ENCODE measurements at places on chromosomes 16 and 17.

DNA sequence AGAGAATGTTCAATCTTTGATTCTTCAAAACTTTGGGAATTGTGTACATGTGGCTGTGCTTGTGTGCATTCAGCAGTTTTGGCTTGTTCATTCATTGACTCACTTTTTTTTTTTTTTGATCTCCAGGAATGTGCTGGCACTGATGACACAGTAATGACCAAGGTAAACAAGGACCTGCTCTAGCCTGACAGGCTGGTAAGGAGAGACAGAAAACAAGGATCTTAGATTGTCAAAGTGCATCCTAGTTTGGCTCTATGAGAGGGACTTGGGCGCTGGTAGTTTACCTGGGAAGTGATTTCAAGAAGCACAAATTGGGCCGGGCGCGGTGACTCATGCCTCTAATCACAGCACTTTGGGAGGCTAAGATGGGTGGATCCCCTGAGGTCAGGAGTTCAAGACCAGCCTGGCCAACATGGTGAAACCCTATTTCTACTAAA lies 233.1 kb upstream of the WSCD1 start:
- DNase-seq: no peak

DNA sequence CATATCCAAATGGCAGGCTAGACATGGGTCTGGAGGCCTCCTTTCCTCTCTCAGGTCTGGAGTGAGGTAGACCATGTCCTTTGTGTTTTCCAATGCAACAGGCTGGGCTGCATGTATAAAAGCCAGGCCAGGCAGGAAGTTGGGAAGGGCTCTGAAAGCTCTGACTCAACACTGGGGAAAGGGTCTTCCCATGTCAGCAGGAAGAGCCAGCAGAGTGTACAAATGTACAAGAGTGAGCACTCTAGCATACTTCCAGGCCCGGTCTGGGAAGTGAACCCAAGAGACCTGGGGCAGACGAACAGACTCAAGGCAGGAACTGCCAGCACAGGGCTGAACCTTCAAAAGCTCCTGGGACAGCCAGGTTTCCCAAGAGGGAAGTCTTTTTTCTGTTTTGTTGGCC lies 7.0 kb downstream of the ATPAF2 start:
- DNase-seq: no peak

DNA sequence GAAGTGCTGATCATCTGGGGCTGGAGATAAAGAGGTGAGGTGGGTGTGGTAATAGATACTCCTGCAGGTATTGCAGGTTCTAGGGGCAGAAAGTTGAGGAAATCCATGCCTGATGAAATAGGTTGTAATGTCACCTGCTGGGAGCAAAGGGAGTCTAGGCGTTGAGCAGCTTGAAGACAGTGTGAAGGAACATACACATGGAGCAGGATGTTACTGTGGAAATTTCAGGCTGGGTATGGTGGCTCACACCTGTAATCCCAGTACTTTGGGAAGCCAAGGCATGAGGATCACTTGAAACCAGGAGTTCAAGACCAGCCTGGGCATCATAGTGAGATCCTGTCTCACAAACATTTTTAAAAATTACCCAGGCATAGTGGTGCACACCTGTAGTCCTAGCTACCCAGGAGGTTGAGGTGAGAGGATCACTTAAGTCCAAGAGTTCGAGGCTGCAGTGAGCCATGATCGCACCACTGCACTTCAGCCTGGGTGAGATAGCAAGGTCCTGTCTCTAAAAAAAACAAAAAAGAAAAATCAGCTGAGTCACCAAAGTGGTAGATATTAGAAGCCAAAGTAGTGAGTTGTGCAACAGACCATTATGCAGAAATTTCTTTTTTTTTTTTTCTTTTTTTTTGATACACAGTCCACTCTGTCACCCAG lies 9.1 kb upstream of the CRYBA1 start:
- no peak for DNase-seq

DNA sequence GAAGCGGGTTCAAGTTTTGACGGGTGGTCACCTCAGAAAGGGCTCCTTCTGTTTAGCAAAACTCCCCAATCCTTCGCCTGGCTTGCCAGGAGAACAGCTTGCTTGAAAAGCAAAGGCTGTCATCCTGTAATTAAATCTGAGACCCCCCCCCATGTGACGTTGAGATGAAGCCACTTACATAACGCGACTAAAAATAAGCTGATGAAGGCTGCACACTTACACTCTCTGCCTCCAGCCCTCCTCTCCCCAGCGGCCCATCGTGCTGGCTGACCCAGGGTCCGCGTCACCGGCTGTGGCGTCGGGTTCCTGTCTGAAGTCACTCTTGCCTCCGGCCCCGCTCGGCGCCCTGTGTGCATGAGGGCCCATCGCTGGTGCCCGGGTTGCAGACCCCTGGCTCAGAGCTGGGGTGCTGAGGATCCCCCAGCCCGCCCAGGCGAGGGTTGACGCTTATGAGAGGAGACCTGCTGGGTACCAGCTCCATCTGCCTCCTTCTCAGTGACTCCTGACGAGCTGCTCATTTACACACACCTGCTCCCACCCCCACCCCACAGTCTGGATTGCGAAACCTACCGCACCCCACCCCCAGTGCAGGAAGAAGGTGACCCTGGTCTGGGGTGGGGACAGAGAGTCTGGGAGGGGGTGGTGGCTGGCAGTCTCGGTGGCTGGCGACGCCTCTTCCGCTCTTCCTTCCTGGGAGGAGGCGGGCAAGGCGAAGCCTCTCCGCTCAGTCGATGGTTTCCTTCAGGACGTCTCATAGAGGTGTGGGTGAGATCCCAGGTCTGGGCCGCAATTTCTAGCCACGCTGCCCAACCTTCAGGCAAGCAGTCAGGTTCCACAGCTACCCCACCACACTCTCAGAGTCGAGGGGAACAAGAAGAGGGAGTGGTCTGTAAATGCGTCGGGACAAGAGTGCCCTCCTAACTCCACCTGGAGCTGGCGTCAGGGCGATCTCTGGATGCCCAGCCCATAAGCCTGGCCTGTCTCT lies 3.1 kb upstream of the BAIAP2 start:
- DNase-seq: no peak

- peak; percentile 57 for DNase-seq
Observed at GRCh38 chr16:4314532-4315185, 1.2 kb upstream of the GLIS2 start.
